ENCODE measurements at places on chromosomes 3 and 15.

GRCh38 chr15:70722266-70723121 is 40.9 kb downstream of the UACA start:
- DNase-seq, result no peak

DNA sequence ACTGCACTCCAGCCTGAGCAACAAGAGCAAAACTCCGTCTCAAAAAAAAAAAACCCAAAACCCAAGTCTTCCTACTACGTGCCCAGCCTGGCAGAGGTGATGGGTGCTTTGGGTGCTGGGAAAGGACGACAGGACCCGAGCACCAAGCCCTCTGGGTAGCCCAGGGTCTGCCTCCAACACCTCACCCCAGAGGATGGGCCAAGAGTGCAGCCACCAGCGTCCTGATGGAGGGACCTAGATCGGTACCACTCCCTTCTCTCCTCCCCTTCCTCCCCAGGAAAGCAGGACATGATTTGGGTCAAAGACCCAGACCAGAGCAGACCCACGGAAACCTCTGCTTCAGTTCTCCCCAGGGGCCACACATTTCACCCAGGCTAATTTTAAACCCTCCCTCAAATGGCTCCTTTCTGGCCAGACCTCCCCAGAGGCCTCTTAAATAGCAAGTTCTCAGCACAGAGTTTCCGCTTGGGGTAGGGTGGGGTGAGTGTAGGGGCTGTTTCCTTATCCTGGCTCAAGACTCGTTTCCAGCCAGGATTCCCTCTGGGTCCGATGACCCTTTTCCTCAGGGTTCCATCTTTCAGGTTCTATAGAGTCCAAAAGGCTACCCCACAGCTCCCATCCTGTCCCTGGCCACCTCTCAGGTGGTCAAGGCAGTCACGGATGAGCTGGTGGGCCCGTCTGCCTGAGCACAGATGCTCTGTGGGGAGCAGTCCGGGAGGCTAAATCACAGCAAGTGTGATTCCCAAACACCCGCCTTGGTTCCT is 20.5 kb downstream of the RBPMS2 start:
- DNase-seq, result no peak

GRCh38 chr15:32737304-32737703 is 19.5 kb downstream of the GREM1 start:
- DNase-seq, result no peak

GRCh38 chr3:50238549-50239026 is 2.6 kb downstream of the GNAI2 start:
- DNase-seq, result no peak

- no peak for DNase-seq
Measured at GRCh38 chr15:90903733-90904536, 833 bp downstream of the MAN2A2 start.

GRCh38 chr3:23949784-23950183 is 4.7 kb downstream of the NR1D2 start:
- DNase-seq, result no peak

DNA sequence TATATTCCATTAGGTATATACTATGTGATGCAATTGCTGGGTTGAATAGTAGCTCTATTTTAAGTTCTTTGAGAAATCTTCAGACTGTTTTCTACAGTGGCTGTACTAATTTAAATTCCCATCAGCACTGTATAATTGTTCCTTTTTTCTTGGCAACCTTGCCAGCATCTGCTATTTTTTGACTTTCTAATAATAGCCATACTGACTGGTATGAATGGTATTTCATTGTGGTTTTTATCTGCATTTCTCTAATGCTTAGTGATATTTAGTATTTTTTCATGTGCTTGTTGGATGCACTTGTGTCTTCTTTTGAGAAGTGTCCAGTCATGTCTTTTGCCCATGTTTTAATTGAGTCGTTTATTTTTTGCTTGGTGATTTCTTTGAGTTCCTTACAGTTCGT is 145.1 kb upstream of the PLSCR5 start:
- DNase-seq, result no peak

GRCh38 chr15:40731034-40731433 is 24.0 kb downstream of the RMDN3 start:
- no peak for DNase-seq

DNA sequence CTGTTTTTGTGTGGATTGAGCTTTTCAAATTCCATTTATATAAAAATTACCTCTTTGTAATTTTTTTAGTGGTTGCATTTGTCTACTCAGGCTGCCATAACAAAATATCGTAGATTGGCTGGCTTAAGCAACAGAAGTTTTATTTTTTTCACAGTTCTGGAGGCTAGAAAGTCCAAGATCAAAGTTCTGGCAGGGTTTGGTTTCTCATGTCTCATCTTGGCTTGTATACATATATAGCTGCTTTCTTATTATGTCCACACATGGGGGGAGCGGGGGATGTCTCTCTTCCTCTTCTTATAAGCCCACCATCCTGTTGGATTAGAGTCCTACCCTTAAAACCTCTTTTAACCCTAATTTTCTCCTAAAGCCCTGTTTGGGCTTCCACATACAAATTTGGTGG is 28.5 kb downstream of the MGA start:
- DNase-seq, result no peak
